ENCODE measurements at places on chromosomes 7 and 10. TPM values are rescaled to one million over a fixed set of nuclear protein-coding genes. Genes with fewer than 3 reads are reported as not detected.

Gene PIK3CG
- total RNA-seq, result 0.19 TPM

Gene FAM241B
- total RNA-seq, result 0.19 TPM

Gene SORBS1
- 1.1 TPM for total RNA-seq

Gene ACBD7
- total RNA-seq, result 0.85 TPM

Gene KCNMA1
- total RNA-seq, result 20.7 TPM

Gene LRMDA
- 0.38 TPM for total RNA-seq

Gene SEMA3C
- 195 TPM for total RNA-seq

Gene STAG3
- total RNA-seq, result 1.1 TPM

Gene GPNMB
- 50.5 TPM for total RNA-seq

Gene ZNF239
- 12.1 TPM for total RNA-seq

Gene DRGX
- total RNA-seq, result not detected

Gene HMX3
- total RNA-seq, result not detected

Gene PARG
- total RNA-seq, result 38.9 TPM
